Mesenteric fat pad (tissue), 1 donor: ENCODE measurements at places on chromosomes 3 and 15. TPM values are rescaled to one million over a fixed set of nuclear protein-coding genes. Genes with fewer than 3 reads are reported as not detected.

MKRN3 gene
- not detected for total RNA-seq

NR2E3 gene
- total RNA-seq = not detected

MED12L gene
- 0.48 TPM for total RNA-seq

GHSR gene
- not detected for total RNA-seq

GRCh38 chr3:195185583-195185982, 85.4 kb downstream of the XXYLT1 start:
- no peak for DNase-seq

GRCh38 chr3:62667714-62668113, 207.5 kb downstream of the CADPS start:
- no peak for DNase-seq

DNA sequence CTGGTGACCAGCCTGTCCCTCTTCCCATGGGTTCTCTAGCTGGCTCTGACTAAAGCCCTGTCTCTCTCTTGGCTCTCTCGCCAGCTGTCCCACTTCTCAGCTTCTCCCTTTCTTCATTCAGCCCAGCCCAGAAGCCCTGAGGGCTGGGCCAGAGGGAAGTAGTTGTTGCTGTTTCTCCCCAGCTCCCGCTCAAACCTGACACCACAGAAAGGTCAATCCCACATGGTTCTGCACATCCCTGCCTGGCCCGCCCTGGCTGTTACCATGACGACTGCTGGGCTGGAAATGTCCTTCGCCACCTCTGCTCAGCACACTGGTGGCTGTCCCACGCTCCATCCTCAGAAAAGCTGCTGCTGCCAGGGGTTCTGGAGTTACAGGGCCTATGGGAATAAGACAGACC, 25.9 kb downstream of the CCDC32 start:
- no peak for DNase-seq

- no peak for DNase-seq
These were observed 24.9 kb upstream of the ZNF710 start for GRCh38 chr15:89976246-89976600.

GRCh38 chr3:61032991-61033390, 218.3 kb downstream of the FHIT start:
- DNase-seq = no peak

DNA sequence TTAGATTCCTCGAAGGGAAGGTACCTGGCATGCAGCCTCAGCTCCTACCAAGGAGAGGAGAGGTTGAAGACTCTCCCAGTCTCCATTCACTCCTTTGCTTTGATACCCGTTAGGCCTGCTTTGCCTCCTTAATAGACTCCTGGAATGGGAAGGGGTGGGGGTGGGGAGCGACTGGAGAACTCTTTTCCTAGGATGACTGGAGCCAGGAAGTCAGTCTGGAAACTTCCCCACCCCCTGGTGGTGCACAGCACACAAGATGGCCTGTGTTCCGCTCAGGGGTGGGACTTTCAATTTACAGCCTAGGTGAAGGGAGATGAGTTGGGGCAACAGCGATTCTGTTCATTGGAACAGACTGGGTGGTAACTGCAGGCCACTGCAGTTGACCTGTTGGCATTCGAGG, 21.4 kb upstream of the CELF6 start:
- DNase-seq = no peak

GRCh38 chr3:138812806-138813205, 21.9 kb downstream of the PIK3CB start:
- DNase-seq = no peak

GRCh38 chr3:20080956-20081554, 40.8 kb downstream of the KAT2B start:
- no peak for DNase-seq

DNA sequence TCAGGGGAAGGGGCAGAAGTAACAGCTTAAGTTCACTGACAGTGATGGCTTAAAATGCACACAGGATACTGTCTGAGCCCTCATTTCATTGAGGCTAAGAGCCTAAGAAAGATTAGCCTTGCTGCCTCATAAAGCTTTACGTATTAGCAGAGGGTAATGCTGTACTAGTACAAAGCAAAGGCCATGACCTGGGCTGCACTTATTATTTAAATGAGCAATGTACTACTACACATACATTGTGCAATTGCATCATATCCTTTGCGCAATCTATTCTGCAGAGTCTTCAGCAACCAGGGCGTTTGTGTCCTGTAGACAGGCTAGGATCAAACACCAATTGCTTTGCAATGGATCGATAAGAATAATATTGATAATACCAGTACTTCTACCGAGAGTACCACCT, 221.8 kb downstream of the TPRG1 start:
- no peak for DNase-seq

GRCh38 chr3:71064956-71065763, 518.4 kb downstream of the FOXP1 start:
- peak; percentile 91 for DNase-seq

DNA sequence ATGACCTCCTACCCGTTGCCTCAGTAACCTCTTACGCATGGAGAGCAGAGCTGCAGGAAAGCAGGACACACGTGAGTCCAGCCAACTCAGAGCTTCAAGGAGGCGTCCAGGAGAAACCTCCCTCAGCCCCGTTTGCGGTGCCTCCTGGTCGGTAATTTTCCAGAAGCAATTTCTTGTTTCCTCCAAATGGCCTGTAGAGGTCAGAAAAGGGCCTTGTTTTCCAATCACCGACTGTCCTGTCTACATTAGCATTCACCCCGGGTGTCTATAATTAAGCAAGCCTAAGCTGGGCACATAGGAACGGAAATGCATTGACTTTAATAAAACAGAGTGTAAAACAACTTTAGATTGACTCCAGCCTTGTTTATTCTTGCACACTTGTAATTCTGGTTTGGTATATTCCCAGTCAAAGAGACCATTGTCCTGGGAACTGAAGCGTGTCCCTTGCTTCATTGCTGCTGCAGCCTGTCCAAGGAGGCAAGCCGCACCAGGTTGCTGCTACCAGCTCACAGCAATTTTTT, 836.2 kb downstream of the AGBL1 start:
- no peak for DNase-seq
